ENCODE measurements at places on chromosomes 16 and 17.

- DNase-seq = no peak
Measured at GRCh38 chr17:74524653-74525464, 6.4 kb downstream of the CD300LB start.

DNA sequence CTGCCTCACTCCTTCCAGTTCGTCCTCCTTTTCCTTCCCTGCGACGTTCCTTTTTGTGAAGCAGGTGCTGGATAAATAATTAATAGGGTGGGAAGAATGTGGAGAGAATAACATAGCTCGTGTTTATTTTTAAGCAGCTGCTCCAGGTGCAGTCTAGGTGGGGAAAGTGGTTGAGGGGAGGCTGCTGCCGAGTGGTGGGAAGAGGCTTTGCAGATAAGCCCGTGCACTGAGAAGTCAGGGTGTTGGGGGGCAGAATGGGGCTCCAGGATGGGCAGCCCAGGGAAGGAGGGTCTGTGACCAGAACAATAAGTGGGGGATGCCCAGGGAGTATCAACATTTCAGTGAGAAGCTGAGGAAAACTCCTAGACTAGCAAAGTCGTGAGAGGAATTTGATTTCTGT is 300.5 kb downstream of the CPPED1 start:
- DNase-seq = no peak

- DNase-seq = no peak
Measured at GRCh38 chr17:68097161-68097805, 61.7 kb downstream of the KPNA2 start.

DNA sequence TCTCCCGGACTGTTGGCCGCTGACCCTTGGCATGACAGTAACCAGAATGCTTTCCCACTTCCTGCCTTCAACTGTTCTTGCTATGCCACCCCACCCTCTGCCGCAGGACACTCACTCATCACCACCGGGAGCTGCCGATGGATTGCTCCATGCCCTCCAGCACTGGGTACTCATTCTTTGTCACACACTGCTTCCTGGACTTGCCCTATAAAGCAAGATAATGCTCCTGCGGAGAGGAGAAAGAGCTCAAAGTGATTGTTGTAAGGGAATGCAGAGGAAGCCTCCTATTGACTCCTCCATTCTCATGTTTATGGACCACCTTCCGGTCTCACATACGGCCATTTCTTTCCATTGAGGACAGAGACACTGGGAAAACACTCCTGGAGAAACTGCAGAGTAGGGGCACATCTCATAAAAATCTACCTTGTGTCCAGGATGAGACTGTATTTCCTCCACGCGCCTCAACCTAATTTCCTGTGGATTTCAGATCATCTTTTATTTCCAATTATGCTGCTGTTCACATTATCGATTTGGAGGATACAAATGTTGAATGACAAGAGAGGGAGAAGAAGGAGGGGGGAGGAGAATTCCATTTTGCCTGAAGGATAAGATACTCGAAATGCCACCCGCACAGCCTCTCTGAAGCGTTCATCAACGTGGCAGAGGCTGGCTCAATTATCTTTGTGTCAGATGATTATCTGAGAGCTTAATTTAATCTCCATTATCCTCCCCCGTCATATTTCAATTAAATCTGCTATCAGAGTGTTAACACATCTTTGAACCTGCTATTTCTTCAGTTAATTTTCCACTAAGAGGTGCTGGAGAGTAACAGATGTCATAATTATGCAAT is 486.1 kb upstream of the SALL1 start:
- DNase-seq = no peak

GRCh38 chr17:73231395-73231794 is 30.3 kb downstream of the CPSF4L start:
- DNase-seq = peak; percentile 9

- peak; percentile 67 for DNase-seq
Measured at GRCh38 chr17:20992987-20993862, 49.6 kb downstream of the USP22 start.

- no peak for DNase-seq
Measured at GRCh38 chr16:52099382-52099781, 447.6 kb downstream of the TOX3 start.

- no peak for DNase-seq
Measured at GRCh38 chr16:69691980-69692911, 34.1 kb downstream of the NQO1 start.

Data from naive thymus-derived CD8-positive, alpha-beta T cell (primary cell).